ENCODE measurements at places on chromosomes 3 and 15.

DNA sequence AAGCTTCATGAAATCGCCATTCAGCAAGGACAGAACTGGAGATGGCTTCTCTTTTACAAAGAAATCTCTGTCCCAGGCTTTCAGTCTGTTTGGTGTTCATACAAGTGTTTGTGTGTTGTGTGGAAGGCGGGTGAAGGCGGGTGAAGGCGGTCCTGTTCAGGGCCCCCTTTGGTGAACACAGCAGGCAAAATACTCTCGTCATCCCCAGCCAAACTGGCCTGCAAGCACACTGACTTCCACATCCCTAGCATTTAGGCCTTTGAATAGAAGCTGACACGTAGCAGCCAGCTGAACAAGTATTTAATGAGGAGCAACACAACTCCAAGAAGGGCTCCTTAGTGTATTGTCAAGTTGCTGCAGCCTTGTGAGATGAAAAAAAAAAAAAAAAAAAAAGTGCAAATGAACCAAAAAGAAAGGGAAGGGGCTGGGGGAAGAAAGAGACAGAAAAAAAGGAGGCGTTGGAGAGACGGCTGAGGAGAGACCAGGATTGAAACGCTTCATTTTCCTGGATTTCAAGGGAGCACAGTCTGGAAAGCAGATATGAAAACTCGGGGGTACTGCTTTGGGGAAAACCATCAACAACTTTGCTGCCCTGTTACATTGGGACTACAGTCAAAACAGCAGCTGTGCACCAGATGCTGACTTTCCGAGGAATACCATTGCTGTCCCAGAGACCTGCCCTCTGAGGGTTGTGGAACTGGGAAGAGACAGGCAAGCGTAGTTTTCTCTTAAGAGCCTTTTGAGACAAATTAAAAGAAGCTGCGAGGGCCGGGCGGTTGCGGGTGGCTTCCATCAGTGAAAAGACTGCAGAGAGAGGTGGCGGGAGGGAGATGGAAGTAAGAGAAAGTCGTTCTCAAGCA lies 74.6 kb downstream of the TGFBR2 start:
- DNase-seq, result peak; percentile 62

DNA sequence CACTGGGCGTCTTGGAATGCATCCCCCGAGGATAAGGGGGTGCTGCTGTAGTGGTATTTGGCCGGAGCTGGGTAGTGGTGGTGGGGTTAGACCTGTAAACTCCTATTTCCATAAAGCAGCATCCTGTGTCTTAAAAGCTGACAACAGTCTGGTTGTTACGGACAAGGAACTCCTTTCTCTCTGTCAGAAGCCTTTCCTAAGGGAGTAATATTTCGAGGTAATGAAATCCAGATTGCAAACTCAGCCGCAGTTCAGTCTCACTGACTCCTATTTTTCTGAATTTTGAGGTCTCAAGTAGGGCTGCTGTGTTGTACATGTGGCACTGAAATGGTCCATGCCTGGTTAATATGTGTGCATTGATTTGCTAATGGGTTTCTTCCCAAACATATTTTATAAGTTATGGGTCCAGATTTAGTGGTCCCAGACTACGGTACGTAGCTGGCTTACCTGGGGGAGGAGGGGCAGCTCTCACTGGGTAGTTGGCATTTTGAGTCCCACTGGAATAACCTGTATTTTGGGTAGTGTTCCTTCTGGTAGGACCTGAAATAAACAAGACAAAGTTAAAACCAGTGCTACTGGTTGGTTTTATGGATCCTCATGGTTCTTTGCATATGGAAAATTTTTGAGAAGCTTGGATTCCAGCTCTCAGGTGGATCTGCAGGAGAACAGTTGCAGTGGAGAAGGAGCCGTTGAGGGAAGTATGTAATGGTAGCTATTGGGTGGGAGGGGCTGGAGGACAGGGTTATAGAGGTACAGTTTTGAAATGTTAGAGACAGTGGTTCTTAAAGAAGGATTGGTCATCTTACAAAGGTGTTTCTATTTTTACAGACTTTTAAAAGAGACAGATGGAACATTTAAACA lies 48.6 kb upstream of the LDHAL6B start:
- DNase-seq, result no peak

- DNase-seq, result peak; percentile 46
Measured at GRCh38 chr15:101617390-101617965, 34.7 kb downstream of the TM2D3 start.

DNA sequence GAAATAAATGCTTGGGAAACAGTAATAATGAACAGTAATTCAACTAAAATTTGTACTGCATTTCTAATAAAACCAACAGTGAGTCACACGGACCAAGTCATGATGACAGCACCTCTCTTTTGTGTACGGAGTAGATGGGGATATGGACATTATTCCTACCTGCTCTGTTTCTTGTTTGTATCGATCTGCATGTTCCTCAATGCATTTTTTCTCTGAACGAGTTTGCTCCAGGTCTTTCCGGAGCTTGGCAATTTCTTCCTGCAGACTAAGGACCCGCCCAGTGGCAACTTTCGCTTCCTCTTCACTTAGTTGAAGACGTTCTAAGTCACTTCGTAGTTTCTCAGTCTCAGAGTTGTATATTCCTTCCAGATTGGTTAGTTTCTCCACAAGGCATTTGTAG lies 74.4 kb upstream of the MYO5C start:
- DNase-seq, result no peak

GRCh38 chr15:78985859-78986475 lies 41.1 kb upstream of the CTSH start:
- DNase-seq, result no peak

- DNase-seq, result no peak
Measured at GRCh38 chr3:149251186-149251585, 29.6 kb upstream of the CP start.

DNA sequence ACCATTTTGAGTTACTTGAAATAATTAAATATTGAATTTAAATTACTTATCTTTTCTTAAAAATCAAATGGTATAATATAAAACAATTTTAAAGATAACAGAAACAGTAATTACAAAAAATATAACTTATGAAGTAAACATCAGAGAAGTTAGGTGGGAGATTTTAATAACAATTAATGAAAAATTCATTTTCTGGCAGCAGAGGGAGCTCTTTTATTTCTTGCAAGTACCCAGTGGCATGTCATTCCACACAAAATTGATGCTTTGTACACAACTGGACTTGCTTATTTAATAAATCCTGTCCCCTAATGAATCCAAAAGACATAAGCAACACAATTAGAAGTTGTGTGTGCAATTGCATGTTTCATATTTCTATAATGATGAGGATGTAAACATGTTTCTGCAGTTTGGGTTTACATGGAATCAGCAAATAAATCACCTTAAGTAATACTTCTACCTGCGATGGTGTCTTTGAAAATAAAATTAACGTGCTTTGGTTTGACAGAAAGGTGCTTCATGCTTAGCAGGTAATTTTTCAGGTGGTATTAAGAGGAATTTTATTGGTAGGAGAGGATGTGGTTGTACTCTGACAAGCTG lies 861.3 kb downstream of the ZPLD1 start:
- DNase-seq, result no peak

- DNase-seq, result no peak
Measured at GRCh38 chr15:42275780-42276391, 2.7 kb upstream of the TMEM87A start.
